ENCODE measurements at places on chromosomes 13 and 19. TPM values are rescaled to one million over a fixed set of nuclear protein-coding genes. Genes with fewer than 3 reads are reported as not detected.

The PNMA8B gene
- 0.18 TPM for total RNA-seq

GRCh38 chr13:27038323-27038722 lies 133.3 kb downstream of the USP12 start:
- no peak for DNase-seq

The RGL3 gene
- not detected for total RNA-seq

- no peak for DNase-seq
Observed at GRCh38 chr19:37966211-37966661, 59.2 kb downstream of the SIPA1L3 start.

The SLC1A6 gene
- total RNA-seq = not detected

- no peak for DNase-seq
Observed at GRCh38 chr19:34228347-34228746, 26.0 kb upstream of the GARRE1 start.

DNA sequence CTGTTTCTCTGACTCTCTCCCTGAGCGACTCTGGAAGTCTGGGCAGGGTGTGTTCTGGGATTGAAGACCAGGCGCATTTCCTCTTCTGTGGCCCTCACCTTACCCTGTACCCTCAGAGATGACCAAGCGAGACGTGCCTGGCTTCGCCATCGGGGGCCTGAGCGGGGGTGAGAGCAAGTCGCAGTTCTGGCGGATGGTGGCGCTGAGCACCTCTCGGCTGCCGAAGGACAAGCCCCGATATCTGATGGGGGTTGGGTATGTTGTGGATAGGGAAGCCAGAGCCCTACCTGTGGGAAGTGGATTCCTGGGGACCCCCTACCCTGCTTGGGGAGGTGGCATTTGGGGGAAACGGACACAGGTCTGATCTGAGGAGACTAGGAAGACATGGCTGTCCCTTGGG lies 5.8 kb upstream of the DNM2 start:
- DNase-seq = no peak

The VSTM1 gene
- total RNA-seq = not detected

The PLK5 gene
- total RNA-seq = not detected

DNA sequence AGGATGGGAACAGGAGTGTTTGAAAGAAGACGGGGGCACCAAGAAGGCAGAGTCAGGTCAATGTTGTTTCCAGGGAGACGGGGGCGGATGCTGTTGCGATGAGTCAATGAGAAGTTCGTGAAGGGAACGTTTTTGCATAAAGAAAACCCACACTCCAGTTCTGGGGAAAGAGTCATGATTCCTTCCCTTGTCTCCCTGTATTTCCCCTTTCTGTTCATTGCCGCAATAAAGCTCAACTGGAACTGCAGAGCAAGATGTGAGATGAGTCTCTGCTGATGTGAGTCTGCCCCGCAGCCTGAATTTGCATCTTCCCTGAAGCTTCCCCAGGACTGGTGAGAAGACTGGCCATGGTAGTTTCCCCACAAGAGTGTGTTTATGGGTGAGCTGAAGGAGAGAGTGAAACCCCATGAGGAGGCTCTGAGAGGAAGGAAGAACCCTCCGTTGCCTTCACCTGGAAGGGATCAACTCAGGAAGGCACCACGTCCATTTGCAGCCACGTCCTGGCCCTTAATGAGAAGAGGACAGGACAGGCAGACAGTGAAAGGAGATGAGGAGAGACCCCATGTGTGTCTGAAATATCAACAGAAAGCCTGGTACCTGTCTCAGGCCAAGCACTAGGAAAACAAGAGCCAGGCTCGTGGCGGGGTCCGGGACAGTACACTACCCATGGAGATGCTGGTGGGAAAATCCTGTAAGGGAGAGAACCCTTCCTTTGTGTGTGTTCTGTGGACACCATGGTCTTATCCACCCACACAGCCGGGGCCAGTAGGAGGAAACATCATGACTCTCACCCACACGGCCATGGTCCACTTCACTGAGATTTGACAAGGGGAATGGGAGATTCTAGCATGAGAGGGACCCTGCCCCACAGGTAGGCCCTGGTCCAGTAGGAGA lies 13.7 kb downstream of the LILRA1 start:
- DNase-seq = no peak

- DNase-seq = peak; percentile 57
Observed at GRCh38 chr19:4304538-4305256, at the start of gene FSD1. TSS of gene FSD1 (plus strand) at chr19:4304598. CDS start at chr19:4304747, 149 bp downstream.

DNA sequence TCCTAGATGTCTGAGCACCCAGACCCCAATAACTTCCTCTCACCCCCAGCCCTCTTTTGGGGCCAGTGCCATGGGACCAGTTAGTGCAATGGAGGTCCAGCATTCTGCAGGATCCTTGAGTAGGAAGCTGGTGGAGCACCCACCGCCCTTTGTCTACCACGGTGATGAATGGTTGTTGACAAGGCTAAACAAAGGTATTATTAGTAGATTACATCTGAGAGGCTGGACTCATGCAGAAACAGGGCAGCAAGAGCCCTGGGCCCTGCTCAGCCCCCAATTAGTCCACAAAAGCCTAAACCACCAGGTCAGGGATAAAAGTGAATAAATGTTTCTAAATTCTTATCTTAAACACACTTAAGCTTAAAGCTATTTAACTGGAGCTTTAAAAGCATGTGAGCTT lies 196.5 kb upstream of the TSHZ3 start:
- DNase-seq = no peak

GRCh38 chr13:49807681-49808080 lies 15.2 kb upstream of the KPNA3 start:
- no peak for DNase-seq
